Left lobe of liver (tissue), 2 donors: ENCODE measurements at places on chromosomes 16 and 17.

DNA sequence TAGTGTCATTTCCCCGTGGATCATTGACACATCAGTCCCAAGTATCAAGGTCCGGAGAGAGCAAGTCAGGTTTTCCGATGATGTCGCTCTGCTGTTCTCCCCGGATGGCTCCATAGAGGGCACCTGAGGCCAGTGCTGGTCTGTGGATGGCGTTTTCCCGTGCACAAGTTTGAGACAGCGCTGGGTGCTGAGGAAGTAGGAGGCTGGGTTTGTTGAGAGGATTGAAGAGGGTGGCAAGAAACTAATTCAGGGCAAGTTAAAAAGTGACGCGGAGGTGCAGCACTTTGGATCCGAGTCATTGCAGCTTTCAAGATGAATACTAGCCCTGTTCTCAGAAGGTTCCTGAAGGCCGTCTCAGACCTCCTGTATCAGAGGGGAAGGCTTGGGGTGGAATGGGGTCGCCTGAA is 7.7 kb downstream of the NUBP1 start:
- DNase-seq: no peak

- DNase-seq: no peak
These were observed 30.3 kb downstream of the TRAP1 start for GRCh38 chr16:3687021-3687420.

GRCh38 chr17:39965017-39965699 is 2.4 kb downstream of the GSDMA start:
- DNase-seq: no peak

- DNase-seq: peak; percentile 21
These were observed 216.7 kb downstream of the C16orf78 start for GRCh38 chr16:49590166-49590871.

DNA sequence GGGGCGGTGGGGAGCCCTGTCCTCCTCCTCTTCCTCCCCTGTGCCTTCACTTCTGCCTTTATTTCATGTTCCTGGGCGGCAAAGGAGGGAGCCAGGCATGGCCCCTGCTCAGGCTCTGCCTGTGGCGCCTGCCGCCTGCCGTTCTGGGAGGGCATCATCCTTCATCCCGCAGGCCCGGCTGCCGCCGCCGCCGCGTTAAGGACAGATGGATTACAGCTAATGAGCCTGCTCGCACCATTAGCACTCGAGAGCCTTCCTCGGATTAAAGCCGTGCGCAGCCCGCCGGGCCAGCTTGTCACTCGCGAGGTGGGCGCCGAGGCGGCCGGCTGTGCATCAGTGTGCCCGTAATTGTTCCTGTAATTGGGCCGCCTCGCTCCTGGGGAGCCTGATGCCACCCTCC is 127.7 kb upstream of the GSE1 start:
- no peak for DNase-seq

DNA sequence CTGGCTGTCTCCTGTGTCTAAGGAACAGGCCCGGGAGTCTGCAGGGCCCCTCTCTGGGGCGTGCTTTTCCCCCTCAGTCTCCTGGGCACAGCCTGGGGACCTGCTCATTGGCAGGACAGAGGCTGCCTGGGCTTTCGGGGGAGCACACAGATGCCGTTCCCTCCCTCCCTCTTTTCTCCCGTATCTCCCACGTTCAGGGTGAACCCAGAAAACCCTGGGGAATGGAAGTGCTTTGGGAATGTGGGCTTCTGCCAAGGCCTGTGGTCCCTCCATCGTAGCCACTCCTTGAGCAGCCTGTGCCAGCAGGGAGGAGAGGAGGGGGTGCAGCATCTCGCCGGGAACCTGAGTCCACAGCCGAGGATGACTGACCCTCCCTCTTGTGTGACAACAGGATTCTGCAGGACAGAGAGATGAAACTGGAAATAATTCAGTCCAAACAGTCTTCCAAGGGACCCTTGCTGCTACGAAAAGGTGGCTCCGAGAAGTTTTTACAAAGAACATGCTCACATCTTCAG is 52.0 kb downstream of the RNF213 start:
- no peak for DNase-seq

DNA sequence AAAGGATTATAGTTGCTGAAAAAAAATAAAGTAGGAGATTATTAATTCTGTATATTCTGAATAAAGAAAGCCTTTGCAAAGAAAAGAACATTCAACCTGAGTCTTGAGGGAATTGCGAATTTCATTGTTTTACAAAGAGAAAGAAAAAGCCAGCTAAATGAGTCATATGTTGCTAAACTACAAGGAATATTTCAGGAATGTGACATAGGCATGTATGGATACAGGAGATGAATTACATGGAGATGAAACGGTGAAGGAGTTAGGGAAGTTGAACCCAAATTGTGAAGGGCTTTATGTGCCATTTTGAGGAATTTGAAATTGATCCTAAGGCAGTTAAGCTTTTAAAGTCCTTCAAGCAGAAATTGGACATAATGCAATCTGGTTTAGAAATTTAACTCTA is 177.3 kb upstream of the RBL2 start:
- no peak for DNase-seq

DNA sequence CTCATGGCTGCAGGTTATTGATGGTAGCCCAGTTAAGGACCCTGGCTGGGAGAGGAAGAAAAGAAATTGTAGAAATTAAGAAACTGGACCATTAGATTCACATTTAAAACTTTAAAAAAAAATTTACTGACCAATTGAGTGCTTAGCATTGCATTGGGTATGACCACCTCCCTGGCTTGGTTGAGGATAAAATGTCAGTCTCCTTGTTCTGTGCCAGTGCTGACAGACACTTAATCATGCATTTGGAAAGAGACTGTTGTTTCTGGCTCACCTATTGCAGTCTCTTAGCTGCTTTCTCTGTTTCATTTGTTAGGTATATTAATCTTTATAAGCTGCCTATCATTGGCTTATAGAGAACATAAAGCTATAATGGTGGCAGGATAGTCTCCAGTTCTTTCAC is 1.7 kb downstream of the MYH1 start:
- no peak for DNase-seq

DNA sequence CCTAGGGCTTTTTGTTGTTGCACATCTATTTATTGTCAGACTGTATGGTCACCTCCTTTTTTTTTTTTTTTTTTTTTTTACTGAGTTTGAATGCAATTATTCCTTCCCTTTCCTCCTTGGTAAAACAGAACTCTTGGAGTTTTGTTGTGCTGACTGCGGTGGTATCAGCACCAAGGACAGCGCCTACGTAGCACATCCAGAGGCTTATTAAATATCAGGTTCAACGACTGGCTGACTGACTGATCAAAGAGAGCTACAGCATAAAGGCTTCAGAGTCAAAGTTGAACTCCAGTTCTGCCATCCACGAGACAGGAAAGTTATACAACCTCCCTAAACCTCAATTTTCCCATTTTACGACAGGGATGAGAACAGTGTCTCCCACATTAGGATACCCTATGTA is 86.1 kb upstream of the RBFOX1 start:
- DNase-seq: no peak

DNA sequence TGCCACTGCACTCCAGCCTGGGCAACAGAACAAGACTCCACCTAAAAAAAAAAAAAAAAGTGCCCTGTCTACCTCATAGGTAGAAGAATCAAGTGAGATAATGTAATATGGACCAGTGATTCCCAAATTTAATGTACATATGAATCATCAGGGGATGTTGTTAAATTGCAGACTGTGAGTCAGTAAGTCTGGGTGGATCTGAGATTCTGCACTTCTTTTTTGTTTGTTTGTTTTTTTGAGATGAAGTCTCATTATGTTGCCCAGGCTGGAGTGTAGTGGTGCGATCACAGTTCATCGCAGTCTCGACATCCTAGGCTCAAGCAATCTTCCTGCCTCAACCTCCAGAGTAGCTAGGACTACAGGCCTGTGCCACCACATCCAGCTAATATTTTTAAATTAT is 31.6 kb downstream of the HOXB1 start:
- DNase-seq: no peak

- no peak for DNase-seq
These were observed 7.6 kb downstream of the RCVRN start for GRCh38 chr17:9897372-9897968.

DNA sequence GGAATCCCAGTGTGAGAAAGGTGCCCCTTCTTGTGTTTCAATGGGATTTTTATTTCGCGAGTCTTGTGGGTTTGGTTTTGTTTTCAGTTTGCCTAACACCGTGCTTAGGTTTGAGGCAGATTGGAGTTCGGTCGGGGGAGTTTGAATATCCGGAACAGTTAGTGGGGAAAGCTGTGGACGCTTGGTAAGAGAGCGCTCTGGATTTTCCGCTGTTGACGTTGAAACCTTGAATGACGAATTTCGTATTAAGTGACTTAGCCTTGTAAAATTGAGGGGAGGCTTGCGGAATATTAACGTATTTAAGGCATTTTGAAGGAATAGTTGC is 567 bp downstream of the UBB start:
- DNase-seq: no peak

DNA sequence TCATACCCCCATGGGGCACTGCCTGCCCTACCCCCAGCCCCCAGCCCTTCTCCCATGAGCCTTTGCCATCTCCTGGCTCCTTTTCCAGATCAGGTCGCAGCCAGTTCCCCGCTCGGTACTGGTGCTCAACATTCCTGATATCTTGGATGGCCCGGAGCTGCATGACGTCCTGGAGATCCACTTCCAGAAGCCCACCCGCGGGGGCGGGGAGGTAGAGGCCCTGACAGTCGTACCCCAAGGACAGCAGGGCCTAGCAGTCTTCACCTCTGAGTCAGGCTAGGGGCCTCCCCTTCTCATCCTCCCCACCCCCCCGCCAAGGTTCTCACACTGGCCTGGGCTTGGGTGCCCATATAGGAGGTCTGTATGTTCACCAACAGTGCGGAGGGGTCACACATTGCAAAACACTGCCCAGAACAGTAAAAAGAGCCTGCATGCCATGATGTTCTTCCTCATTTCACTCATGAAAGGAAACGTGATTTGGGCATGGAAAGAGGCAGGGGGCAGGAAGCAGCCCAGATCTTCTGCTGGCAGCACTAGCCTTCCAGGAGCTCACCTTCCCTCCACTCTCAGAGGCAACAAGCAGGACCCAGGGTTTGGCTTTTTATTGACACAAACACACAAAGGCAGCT is 7.5 kb downstream of the IFI35 start:
- DNase-seq: no peak

DNA sequence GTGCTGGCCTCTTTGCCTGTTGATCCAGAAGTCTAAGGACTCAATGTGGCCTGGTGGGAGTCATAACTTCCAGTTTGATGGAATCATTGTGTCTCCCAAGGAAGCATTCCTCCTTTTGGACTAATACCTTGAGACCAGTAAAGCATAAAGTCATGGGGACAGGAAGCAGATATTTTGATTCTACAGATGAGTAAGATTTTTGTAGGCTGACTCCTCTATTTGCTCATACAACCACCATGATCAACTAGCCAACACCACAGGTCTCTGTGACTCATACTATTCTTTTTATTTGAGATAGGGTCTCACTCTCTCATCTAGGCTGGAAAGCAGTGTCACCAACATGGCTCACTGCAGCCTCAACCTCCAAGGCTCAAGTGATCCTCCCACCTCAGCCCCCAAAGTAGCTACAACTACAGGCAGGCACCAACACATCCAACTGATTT is 6.2 kb downstream of the MT2A start:
- no peak for DNase-seq

DNA sequence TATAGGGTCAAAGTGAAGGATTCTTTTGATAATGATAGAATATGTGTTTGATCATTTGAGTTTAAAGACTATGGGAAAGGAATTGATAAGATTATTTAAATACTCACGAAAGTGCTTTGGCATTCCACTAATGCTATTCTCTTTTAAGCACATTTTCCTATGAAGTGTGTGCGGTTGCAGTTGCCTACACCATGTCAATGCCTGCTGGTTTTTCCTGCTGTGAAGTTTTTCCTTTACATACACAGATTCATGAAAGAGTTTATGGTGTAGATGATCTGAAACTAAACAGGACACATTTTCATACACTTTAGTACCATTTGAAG is 78.7 kb downstream of the VMP1 start:
- DNase-seq: no peak

- DNase-seq: no peak
These were observed 2.0 kb upstream of the ABR start for GRCh38 chr17:1181753-1182137.

DNA sequence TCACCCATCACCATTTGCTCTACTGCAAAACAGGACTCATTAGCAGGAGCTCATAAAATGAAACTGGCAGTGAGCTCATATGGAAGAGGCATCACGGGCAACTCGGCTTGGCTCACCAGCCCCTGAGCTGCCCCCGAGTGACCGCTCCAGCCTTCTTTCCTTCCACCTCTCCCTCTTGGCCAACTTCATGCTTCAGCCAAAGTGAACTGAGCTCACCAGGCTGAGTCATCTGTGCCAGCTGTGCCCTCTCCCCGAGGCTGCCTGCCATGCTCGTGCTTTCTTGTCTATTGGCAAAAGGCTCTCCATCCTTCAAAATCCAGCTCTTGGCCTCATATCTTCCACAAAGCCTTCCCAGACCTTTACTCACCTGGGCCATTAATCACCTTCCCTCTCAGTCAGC is 391.4 kb downstream of the WWOX start:
- no peak for DNase-seq

GRCh38 chr16:71807905-71808592 is 585 bp downstream of the AP1G1 start:
- no peak for DNase-seq

DNA sequence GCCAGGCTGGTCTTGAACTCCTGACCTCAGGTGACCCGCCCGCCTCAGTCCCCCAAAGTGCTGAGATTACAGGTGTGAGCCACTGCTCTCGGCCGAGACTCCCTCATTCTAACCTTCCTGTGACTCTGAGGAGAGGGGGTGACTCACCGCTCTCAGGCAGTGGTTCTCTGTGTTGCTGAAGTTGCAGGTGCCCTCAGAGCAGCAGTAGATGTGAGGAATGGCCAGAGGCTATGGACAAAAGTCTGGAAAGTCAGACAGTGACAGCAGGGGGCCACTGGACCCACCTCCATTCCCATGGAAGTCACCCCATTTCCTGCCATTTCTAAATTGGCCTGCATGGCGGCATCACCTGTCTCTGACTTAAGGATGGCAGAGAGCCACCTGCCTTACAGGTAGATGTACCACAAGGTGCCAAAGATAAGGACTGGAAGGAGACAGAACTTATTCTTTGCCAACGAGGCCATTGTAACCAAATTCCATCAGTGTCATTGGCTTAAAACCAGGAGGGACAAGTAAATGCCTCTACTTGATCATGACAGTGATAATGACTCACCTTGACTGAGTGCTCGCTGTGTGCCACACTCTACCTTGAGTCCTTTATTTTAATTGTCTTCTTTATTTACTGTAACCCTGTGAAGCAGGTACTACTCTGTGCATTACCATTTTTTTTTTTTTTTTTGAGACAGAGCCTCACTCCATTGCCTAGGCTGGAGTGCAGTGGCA is 15.3 kb upstream of the CNOT1 start:
- no peak for DNase-seq

- DNase-seq: no peak
These were observed 1.8 kb downstream of the KRT23 start for GRCh38 chr17:40935624-40936023.

GRCh38 chr16:2086812-2087747 is 39.3 kb downstream of the TSC2 start:
- DNase-seq: no peak

- DNase-seq: no peak
These were observed 1.9 kb downstream of the BAIAP3 start for GRCh38 chr16:1335211-1335971.
